CD4-positive, alpha-beta T cell treated with Interleukin-12 subunit alpha and Interleukin-12 subunit beta, for 1 hour (primary cell): ENCODE measurements at places on chromosomes 4 and X.

DNA sequence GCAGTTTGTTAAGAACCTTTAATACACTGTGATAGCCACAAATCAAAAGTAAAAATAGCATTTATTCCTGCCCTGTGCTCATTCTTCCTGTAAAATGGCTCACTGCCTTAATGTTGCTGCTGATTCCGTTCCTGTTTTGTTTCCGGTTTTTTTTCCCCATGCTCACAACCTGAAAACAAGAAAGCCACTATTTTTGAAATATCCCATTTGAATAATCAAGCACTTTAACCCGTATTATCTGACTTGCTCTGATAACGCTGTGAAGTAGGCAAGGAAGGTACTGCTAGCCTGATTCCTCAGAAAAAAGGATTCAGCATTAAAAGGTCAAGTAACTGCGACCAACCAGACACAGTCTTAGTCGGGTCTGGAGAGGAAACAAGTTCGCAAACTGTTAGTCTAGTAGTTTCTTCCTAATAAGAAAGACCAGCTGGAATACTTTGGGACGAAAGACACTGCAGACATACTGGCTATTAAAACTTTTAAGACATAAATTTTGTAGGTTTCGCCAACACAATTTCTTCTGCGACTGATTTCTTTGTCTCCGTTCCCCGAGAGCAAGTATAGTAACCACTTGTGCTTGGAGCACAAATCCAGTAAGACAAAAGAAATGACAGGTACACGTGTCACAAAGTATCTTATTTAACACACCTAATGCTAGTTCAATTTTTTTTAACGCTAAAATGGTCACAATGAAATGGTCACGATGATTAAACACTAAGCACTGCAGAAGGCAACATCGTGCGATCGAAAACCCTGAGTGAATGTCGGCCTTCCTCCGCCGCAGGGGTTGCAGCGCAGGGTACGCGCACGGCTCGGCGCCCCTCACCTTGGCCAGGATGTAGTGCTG lies 802 bp downstream of the COX18 start:
- DNase-seq, result peak; percentile 47

DNA sequence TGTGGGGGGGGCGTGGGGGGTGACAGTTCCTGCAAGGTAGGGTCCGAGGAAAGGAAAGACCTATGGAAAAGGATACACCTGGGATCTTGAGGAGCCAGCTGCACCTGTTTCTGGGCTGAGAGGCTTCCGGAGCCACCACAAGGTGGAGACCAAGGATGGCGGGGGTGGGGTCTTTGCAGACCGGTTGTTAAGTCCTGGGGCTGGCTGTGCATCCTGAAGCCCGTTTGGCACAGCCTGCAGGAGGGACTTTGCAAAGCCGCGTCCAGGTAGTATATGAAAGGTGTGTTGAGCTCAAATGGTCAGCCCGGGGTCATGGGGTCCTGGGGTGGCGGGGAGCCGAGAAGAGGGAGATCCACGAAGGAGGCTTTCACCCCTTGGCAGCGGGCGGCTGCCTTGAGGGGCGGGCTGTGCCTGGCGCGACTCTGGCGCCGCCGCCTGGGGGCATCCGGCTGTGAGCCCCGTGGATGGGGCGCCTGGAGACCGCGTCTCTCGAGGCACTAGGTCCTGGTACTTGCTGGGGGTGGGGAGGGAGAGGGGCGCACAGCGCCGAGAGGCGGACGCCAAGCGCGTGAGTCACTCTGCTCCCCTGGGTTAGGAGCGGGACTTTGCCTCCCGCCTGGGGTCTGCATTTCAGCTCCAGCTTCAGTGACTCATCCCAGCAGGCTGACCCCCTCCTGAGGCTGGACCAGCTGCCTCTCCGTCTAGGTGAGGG lies 58.2 kb upstream of the DYNLT3 start:
- no peak for DNase-seq

DNA sequence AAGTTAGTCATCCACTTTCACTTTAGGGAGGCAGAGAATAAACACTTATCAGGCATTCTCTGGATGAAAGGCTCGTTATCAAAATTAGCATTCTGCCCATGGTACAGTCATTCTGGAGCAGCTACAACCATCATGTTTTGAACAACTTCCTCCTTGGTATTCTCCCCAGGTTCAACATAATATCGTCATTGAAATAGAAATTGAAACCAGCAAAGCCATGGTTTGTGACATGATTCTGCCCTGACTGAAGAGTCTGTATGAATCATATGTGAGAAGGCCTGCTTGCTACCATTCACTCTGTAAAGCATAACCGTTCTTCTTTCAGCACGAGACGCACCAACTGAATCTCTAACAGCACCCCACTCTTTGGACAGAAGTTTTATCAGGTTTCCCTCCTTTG lies 127.5 kb upstream of the RADX start:
- DNase-seq, result peak; percentile 40

GRCh38 chrX:119190831-119191230 lies 45.3 kb upstream of the PGRMC1 start:
- DNase-seq, result no peak

DNA sequence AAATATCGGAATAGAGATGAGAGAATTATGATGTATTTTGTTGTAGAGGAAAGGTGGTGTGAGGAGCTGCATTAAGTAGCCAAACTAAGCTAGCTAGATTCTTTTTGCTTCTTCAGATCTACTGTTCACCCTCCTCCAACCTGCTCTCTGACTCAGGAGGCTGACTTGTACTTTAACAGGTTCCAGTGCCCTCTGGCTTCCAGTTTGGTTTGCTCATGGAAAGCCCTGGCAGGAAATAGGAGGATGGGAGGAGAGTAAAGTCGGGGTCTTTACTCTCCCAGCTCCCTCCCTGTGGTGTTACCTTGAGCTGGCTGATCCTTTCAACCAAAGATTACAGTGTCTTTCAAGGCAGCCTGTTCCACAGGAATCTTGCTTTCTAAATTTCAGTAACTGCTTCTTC lies 277.0 kb upstream of the EDA2R start:
- no peak for DNase-seq

GRCh38 chr4:106048250-106048971 lies 153.1 kb downstream of the NPNT start:
- no peak for DNase-seq

DNA sequence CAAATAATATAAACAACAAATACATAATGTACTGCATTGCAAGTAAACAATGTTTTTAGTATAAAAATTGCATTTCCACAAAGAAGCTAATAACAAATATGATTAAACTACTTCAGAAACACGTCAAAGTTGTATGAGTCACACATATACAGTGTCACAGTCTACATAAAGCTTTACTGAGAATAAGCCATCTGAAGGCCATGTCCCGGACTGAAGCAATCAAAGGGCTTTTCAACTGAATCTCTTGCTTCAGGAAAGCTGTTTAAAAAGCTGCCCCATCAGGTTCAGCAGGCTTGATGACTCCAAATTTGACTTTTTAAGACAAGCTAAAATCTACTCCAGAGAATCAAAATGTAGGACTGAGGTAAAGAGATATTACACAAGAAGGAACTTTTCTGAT lies 1476.8 kb downstream of the ADGRL3 start:
- DNase-seq, result no peak

DNA sequence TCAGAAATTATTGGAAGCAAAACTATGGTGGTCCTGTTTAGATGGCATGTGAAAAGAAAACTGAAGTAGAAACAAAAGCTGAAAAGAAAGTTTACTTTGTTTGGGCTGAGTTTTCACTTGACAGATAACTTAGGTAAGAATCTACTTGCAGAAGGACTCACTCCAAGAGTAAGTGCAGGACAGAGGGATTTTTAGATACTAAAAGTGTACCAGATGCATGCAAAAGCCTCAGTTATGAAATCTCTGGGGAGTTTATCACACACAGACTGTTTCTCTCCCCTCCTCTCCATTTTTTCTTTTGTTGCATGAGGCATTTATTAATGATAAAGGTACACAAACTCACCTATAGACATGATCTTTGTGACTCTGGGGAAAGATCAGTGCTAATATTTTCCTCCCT lies 127.5 kb upstream of the GIMD1 start:
- DNase-seq, result no peak

DNA sequence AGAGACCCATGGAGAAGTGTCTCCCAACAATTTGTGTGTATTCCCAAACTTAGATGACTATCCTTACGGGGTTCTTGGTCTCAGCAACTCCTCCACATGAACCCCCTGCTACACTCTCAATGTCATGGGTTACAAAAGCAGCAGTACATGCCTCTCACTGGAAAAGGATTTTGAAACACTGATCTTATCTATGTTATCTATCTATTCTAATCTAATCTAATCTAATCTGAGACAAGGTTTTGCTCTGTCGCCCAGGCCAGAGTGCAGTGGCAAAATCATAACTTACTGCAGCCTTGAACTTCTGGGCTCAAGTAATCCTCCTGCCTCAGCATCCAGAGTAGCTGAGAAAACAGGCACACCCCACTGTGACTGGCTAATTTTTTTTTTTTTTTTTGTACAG lies 19.3 kb downstream of the TSPAN5 start:
- no peak for DNase-seq

GRCh38 chrX:123570011-123570590 lies 162.8 kb downstream of the THOC2 start:
- DNase-seq, result no peak

DNA sequence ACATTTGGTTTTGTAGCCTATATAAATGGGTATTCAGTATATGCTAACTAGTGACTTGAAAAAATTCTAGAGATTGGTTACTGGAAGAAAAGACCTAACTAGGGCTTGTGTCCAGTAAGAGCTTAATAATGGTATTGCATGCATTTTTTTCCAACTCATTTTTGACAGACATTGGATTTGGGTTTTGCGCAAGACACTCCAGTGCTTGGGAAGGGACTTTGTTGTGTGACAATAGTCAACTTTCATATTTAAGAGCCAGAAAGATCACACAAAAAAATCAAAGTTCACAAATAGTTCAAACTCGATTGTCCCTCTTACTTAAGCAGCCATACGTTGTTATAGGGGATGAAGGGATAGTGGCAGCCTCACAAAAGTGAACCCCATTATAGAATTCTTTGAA lies 1.2 kb upstream of the HSD17B11 start:
- DNase-seq, result no peak

GRCh38 chrX:132948648-132949260 lies 9.7 kb downstream of the HS6ST2 start:
- DNase-seq, result no peak

DNA sequence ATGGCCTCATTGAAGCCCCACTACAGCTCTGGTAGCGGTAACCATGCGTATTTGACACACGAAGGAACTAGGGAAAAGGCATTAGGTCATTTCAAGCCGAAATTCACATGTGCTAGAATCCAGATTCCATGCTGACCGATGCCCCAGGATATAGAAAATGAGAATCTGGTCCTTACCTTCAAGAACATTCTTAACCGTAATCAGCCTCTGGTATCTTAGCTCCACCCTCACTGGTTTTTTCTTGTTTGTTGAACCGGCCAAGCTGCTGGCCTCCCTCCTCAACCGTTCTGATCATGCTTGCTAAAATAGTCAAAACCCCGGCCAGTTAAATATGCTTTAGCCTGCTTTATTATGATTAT lies 876 bp downstream of the HPRT1 start:
- DNase-seq, result peak; percentile 4

- DNase-seq, result no peak
Observed at GRCh38 chr4:20832826-20833225, 132.6 kb downstream of the PACRGL start.

- no peak for DNase-seq
Observed at GRCh38 chr4:100422894-100423293, 94.9 kb downstream of the EMCN start.

DNA sequence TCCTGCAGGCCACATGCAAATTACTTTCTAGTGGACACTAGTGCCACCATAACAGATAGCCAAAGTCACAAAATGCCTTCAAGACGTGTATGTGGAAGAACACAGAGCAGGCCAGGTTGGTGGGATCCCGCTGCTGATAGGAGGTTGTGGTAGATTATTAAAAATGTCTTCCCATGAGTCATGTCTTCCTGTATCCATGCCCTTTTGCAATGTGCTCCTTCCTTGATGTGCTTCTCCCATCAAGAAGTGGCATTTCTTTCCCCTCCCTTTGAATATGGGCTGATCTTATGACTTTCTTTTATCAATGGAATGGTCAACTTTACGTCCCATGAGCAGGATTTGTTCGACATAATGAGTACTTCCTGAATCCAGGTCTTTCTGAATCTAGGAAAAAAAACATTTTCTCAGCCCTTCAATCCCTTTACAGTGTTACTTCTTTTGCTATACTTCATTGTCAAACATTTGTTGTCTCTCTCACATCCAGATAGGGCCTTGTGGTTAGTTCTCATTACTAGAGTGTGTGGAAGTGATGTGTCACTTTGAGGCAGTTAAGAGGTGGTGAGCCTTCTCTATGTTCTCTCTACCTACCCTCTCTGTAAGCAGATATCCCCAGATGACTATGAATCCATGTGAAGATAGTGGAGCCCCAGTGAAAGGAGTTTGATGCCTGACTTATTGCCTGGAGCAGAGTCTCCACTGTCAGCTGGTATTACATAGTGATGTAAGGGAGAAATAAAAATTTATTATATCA lies 519.2 kb upstream of the DIPK2B start:
- DNase-seq, result no peak

DNA sequence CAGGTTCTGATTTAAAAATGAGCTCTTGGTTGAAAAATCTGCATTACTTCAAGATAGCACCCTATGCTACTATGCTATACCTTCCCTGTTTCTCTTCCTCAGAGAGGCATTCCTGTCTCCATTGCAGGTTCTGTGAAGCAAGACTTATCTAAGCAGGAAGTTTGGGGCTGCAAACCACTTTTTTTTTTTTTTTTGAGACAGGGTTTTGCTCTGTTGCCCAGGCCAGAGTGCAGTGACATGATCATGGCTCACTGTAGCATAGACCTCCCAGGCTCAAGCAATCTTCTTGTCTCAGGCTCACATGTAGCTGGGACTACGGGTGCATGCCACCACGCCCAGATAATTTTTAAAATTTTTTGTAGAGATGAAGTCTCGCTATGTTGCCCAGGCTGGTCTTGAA lies 4.0 kb upstream of the CCNG2 start:
- no peak for DNase-seq

- no peak for DNase-seq
Observed at GRCh38 chrX:35786271-35786670, 11.9 kb upstream of the MAGEB16 start.

- DNase-seq, result no peak
Observed at GRCh38 chr4:139642364-139642763, 23.3 kb upstream of the MGST2 start.

GRCh38 chr4:89486042-89486441 lies 178.4 kb upstream of the GPRIN3 start:
- DNase-seq, result no peak

GRCh38 chr4:55396308-55397125 lies 760 bp downstream of the TMEM165 start:
- DNase-seq, result peak; percentile 26

GRCh38 chr4:88409206-88409605 lies 30.6 kb downstream of the HERC6 start:
- DNase-seq, result no peak

DNA sequence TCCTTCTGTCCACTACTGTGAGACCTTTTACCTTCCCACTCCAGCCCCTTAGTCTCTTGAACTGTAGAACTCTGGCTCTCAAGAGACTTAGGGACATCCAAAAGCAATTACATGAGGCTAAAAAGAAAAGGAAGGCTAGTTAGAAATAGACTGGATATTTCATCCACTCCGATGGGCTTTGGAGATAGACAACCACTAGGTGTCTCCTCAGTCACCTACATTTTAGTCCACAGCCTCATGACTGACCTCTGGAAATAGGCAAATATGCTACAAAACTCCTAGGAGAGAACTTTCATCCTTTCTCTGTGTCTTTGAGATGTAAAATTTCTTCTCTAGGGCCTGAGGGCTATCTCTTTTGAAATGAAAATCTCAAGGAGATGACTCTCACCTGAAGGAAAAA lies 45.1 kb upstream of the LAMP2 start:
- no peak for DNase-seq

- no peak for DNase-seq
Observed at GRCh38 chr4:18081708-18082107, 60.2 kb upstream of the LCORL start.
